ENCODE measurements at places on chromosomes 2 and 18.
A peak's percentile ranks its signal among the peaks of the same experiment; 100 is the strongest.

DNA sequence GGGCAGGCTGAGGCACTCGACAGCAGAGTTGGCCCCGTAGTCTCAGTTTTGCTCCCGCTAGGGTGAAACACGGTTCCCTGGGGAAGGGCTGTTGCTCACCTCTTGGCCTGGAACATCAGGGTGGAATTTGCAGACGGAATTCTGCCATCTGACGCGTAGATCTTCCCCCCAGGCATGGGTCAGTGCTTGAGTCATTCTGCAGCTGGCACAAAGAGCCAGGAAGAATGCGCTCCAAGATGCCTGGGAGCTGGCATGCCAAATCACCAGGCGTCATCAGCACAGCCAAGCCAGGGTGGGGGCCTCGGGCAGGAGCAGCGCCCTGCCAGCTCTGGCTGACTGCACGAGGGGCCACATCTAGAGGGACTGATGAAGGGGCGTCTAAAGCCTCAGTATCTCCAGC is 42.7 kb downstream of the ODC1 start:
- DNase-seq, result no peak

GRCh38 chr2:216015722-216016464 is 2.5 kb upstream of the MREG start:
- DNase-seq, result no peak

- no peak for DNase-seq
Measured at GRCh38 chr2:53315149-53315548, 452.5 kb upstream of the CHAC2 start.

DNA sequence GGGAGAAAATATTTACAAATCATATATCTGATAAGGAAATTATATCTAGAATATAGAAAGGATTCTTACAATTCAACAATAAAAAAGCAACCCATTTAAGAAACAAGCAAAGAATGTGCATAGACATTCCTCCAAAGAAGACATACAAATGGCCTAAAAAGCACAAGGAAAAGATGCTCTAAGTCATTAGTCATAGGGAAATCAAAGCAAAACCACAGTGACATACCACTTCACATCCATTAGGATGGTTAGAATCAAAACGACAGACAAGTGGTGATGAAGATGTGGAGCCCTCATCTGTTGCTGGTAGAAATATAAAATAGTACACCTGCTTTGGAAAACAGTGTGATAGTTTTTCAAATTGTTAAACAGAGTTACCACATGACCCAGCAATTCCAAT is 48.2 kb downstream of the MAPRE2 start:
- DNase-seq, result no peak

- DNase-seq, result no peak
Measured at GRCh38 chr2:41768310-41768709, 279.5 kb upstream of the PKDCC start.

DNA sequence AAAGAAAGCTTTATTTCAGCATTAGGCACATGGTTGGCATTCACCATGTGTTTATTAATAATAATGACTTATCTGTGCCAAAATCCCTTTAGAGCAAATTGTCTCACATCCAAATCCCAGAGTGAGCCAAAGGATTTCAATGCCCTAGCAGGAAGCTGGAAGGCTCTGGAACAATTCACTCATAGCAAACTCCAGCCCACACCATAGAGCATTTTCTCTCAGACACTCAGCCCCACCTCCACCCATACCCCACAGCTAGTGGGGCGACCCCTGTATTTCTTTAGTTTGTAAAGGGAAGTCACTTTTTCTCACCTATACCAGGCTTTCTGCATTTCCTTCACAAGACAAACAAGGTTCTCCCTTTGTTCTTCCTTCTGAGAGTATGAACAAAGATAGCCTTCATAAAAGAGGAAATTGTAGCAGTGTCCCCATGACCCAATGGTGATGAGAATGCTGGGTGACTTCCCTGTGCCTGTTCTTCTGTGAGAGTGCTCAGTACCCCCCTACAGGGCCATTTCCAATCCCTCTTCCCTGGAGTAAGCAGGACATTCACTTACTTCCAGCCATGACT is 100.1 kb upstream of the APCDD1 start:
- no peak for DNase-seq

DNA sequence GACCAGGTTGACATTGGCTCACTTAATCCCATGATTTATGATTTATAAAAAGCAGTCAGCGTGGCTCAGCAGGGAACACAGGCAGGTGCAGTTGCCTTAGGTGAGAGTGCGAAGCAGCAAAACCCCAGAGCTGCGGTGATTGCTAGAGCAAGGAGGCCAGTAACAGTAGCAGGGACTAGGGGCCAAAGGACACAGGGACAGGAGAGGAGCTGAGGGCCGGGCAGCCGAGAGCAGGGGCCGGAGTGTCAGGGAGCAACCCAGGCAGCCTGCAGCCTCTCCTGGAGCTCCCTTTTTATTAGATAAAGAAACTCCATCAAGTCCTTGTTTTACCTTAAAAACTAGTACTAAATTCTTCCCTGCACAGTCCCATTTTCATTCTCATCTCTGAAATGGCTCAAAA is 4.3 kb downstream of the MC2R start:
- no peak for DNase-seq

DNA sequence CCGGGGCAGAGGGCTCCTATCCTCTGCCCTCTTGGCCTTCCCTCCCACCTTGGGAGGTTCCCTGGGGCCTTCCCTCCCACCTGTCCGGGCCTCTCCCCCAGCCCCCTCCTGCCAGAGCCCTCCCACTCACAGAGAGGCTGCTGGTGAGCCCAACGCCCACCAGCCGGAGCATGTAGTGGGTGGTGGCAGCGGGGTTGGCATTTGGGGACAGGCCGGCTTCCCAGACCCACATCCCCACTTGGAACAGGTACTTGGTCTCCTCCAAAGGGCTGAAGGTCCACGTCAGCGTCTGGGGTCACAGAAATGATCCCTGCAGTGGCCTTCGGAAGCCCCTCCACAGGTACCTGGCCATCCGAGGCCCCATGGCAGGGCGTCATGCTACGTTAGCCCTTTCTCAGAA is 19.3 kb downstream of the CFAP65 start:
- peak; percentile 11 for DNase-seq

DNA sequence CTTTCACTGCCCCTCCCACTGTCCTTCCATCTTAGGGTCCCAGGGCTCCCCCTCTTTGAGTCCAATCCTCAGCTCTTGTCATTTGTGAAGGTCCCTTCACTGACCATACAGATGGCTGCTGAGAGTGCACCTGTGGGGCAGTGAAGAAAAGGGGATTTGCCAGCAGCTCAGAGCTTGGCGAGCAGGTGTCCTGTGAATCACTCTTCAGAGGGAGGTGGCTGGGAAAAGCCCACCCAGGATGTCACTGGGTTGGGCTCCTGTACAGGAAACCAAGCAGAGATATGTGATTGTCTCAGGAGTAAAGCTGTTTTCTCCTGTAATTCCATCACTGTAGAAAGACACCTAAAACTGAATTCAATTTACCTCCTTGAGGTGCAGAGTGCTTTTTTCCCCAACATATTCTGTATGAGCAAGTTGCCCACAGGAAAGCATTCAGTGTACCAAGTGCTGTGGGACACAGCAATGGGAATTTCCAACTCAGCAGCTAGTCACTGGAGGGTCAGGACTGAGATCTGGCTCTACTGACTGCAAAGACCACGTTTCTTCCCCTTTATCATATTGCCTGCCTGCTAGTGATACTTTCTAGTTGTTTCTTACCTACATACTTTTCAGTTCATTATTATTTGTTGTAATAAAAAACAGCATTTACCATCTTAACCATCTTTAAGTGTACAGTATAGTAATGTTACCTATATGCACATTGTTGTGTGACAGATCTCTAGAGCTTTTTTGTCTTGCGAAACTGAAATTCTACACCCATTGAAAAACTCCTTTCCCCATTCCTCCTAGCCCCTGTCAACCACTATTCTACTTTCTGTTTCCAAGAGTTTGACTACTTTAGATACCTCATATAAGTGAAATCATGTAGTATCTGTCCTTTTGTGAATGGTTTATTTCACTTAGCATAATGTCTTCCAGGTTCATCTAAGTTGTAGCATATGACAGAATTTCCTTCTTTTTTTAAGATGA is 239.1 kb downstream of the TSN start:
- no peak for DNase-seq

DNA sequence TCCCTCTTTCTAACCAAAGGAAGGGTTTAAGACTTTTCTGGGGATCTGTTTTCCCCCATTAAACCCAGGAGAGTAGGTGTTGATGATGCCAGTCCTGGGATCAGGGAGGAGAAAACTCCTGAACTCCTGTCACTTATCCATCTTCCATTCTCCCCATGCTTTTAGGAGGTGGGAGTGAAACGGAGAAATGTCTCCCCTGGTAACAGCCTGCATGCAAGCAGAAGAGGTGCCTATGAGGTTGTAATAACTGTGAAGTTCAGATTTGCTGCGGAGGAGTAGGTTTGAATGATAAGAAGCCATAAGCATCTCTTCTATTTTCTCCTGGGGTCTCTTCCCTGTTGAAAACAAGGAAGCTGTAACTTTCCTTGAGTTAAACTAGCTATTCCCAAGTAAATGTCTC is 150.8 kb downstream of the SLC4A3 start:
- DNase-seq, result no peak

DNA sequence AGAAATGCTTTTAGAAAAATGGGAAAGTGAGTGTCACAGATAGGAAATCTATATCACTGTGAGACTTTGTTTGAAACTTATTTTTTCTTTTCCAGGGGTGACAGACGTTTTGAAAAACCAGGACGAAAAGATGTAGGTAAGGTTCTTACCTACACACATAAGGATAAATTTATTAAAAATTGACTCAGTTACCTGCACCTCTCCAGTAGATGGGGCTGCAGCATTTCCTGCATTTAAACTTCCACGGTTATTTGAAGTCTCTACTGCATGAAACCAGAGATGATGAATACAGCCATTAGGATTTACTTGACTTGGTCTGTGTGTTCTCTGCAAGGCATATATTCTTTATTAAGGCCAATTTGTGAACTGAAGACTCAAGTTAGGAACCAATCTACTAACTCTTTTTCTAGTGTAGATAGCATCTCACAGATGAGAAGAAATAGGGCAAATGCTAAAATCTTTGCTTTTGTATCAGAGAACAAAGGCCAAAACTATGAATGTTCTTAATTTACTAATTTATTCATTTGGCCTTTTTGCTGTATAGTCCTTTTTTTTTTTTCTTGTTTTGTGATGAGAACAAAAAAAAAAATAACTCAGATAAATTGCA is 15.0 kb downstream of the KCNJ13 start:
- DNase-seq, result no peak

Measured in activated T-cell treated with anti-CD3 and anti-CD28 coated beads, Interleukin-2, amount 50 U/mL, for 1 hour (primary cell).